ENCODE measurements at places on chromosomes 1 and 21. TPM values are rescaled to one million over a fixed set of nuclear protein-coding genes. Genes with fewer than 3 reads are reported as not detected.

CASQ2 gene
- 1.3 TPM for polyA plus RNA-seq

TM2D1 gene
- polyA plus RNA-seq = 8.6 TPM

APCS gene
- 0.92 TPM for polyA plus RNA-seq

KIF14 gene
- 0.08 TPM for polyA plus RNA-seq

MRPL24 gene
- 154 TPM for polyA plus RNA-seq

LCA5L gene
- 13.5 TPM for polyA plus RNA-seq

GRIK1 gene
- 4.6 TPM for polyA plus RNA-seq

FAAH gene
- 12.0 TPM for polyA plus RNA-seq

C1orf87 gene
- polyA plus RNA-seq = not detected

USP16 gene
- polyA plus RNA-seq = 24.5 TPM

CYP4B1 gene
- 3.4 TPM for polyA plus RNA-seq

RERE gene
- polyA plus RNA-seq = 33.4 TPM

APOBEC4 gene
- not detected for polyA plus RNA-seq

CFAP141 gene
- not detected for polyA plus RNA-seq

All from adrenal gland (tissue), 19 donors.